ENCODE measurements at places on chromosomes 2 and 18. TPM values are rescaled to one million over a fixed set of nuclear protein-coding genes. Genes with fewer than 3 reads are reported as not detected.

Gene GPR155
- 18.2 TPM for total RNA-seq

Gene SPP2
- total RNA-seq, result not detected

Gene NAT8
- total RNA-seq, result not detected

GRCh38 chr18:10194592-10194991 lies 259.8 kb upstream of the APCDD1 start:
- DNase-seq, result no peak

- no peak for DNase-seq
Observed at GRCh38 chr2:10224734-10225133, 78.0 kb upstream of the HPCAL1 start.

- no peak for DNase-seq
Observed at GRCh38 chr2:221552291-221552690, 19.8 kb downstream of the EPHA4 start.

DNA sequence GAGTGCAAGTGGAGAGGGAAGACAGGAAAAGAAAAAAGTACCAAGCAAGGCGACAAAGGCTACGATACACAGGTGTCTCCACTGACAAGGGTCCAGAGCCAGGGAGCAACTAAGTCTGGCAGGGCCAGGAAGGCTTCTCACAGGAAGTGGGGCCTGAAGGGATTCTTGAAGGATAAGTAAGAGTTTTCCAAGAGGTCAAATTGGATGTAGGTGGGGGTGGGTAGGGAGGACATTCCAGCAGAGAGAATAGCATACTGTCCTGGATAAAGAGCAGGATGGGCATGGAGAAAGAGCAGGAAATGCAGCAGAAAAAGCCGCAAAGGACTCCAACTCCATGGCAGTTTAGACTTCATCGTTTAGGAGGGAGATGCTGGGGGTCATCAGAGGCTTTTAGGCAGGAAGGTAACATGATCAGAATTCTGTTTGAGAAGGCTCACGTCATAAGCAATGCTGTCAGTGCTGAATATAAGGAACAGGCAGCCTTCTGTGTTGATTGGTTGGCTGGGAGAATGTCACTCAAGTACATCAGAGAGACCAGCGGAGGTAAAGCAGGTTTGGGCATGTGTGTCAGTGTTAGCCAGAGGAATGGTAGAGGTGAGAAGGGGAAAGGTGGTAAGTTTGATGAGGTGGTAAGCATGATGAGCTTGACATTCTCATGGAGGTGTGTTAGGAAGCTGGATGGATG lies 35.1 kb downstream of the ARHGAP25 start:
- no peak for DNase-seq

Measured in CD4-positive, alpha-beta memory T cell (primary cell).